Vagina (tissue), 2 donors: ENCODE measurements at places on chromosomes 16 and 17. TPM values are rescaled to one million over a fixed set of nuclear protein-coding genes. Genes with fewer than 3 reads are reported as not detected.

- H3K4me1 ChIP-seq: peaks cover 44% of the 10 kb centered on the region
- peak overlapping the region; percentile 80 for H3K27ac ChIP-seq
- no peak for DNase-seq
- peak overlapping the region; percentile 88 for H3K4me3 ChIP-seq
- H3K36me3 ChIP-seq: peaks cover 23% of the 10 kb centered on the region
These were observed 345 bp downstream of the TSC2 start for GRCh38 chr16:2048116-2048543.

ASPA gene
- 2.2 TPM for total RNA-seq

DNA sequence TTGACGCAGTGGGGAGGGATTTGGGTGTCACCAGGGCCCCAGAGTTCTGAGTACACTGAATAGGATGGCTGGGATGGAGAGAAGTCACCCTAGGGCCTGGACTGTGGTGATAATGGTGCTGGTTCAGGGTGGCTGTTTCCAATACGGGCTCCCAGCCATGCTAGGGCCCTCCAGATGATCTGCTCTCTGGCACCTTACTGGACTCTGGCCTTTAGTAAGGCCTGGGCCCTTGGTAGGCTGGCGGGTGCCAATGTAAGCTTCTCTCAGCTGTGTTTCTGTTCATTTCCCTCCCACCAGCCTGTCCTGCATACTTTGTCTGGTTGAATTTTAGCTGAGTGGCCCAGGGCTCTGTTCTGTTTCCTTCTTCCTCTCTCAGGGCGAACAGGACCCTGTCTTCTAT, 2.8 kb downstream of the PLA2G15 start:
- no peak overlapping the region for H3K27ac ChIP-seq
- no peaks in the 10 kb centered on the region for H3K27me3 ChIP-seq
- peaks cover 40% of the 10 kb centered on the region for H3K4me1 ChIP-seq
- no peaks in the 10 kb centered on the region for H3K36me3 ChIP-seq
- DNase-seq: no peak
- H3K4me3 ChIP-seq: no peak overlapping the region

GRCh38 chr16:3408561-3409197, 7.7 kb downstream of the ZNF174 start:
- no peak overlapping the region for H3K4me3 ChIP-seq
- H3K27me3 ChIP-seq: no peaks in the 10 kb centered on the region
- H3K4me1 ChIP-seq: peaks cover 4% of the 10 kb centered on the region
- DNase-seq: no peak
- H3K27ac ChIP-seq: no peak overlapping the region
- H3K36me3 ChIP-seq: no peaks in the 10 kb centered on the region

GRCh38 chr17:45361451-45361850, 44.6 kb upstream of the MAP3K14 start:
- no peaks in the 10 kb centered on the region for H3K4me1 ChIP-seq
- DNase-seq: no peak
- H3K27me3 ChIP-seq: no peaks in the 10 kb centered on the region
- H3K4me3 ChIP-seq: no peak overlapping the region
- H3K36me3 ChIP-seq: no peaks in the 10 kb centered on the region
- no peak overlapping the region for H3K27ac ChIP-seq

- H3K36me3 ChIP-seq: no peaks in the 10 kb centered on the region
- H3K27ac ChIP-seq: no peak overlapping the region
- H3K27me3 ChIP-seq: no peaks in the 10 kb centered on the region
- no peak for DNase-seq
- no peaks in the 10 kb centered on the region for H3K4me1 ChIP-seq
- no peak overlapping the region for H3K4me3 ChIP-seq
These were observed 98.8 kb downstream of the DYNLRB2 start for GRCh38 chr16:80639636-80640035.

SP6 gene
- total RNA-seq: 3.9 TPM

C1QL1 gene
- 6.9 TPM for total RNA-seq

GRCh38 chr17:58081646-58082340, 1.4 kb upstream of the DYNLL2 start:
- H3K27ac ChIP-seq: no peak overlapping the region
- no peaks in the 10 kb centered on the region for H3K27me3 ChIP-seq
- no peak overlapping the region for H3K4me3 ChIP-seq

PROCA1 gene
- 1.5 TPM for total RNA-seq
